Eye (tissue), 1 donor: ENCODE measurements at places on chromosomes 5 and 9.

GRCh38 chr5:100890461-100891008 lies 12.5 kb downstream of the ST8SIA4 start:
- no peak for DNase-seq

DNA sequence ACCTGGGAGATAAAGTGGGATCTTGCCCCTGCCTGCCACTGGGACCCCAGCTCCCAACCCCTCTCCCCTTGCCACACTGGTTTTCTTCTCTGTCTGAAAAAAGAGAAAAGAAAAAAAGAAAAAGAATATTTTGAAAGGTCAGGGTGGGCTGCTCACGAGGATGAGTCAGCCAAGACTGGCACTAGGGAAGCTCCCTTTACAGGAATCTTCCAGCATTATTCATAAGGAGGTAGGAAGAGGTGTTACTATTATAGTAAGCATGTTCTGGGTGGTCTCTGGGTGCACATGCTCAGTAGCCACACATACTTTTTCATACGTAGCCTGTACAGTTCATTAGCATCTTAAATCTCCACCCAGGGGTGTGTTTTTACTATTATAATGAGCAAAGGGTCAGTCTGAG lies 46.8 kb upstream of the HAND1 start:
- no peak for DNase-seq

GRCh38 chr5:143898381-143898780 lies 86.4 kb downstream of the HMHB1 start:
- DNase-seq, result no peak

- peak; percentile 93 for DNase-seq
Observed at GRCh38 chr9:127742435-127743088, 7.5 kb upstream of the TOR2A start.

DNA sequence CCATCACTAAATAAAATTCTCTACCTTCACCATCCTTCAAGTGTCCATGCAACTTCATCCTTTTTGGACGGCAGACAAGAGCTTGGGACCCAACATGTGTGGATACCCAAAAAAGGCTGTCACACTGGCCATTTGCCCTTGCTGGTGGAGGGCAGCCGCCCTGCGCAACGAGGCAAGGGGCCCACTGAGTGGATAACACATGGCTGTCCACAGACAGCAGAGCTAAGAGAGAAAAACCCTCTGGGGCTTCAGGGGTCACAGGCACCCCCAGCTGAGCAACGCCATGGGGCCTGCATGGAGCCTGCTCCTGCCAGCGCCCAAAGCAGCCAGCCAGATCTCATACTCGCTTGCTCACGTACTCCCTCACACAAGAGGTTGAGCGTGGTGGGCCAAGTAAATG lies 205.9 kb upstream of the NREP start:
- DNase-seq, result no peak

DNA sequence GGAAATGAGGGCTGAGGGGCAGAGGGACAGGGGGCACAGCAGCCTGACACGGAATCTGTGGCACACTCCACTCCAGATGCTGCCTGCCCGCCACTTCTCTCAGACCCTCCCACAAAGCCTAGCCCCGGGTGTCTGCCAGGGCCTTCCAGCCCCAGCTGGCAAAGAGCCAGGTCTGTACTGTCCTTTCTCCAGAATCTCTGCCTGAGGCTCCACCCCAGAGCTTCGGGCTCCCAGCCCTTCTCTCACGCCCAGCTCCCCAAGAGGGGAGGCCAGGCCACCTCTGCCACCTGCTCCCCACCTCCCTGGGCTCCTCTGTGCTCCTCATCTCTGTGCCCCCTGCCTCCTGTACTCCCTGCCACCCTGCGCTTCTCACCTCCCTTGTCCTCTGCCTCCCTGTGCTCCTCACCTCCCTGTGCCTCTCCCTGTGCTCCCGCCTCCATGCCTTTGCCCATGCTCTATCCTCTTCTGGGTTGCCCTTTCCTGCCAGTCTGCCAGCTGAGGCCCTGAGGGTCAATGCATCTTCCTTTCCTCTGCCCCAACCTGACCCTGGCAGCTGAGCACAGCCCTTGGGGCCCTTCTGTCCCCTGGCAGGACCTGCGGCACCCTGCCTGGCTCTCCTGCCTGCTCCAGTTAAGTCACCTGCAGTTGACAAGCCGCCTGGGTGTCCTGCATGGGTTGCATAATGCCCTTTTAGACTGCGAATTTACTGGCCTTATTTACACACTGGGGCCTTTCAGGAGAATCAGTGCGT lies 36.4 kb downstream of the RASGEF1C start:
- peak; percentile 58 for DNase-seq

GRCh38 chr5:135993880-135994636 lies 34.7 kb upstream of the TGFBI start:
- DNase-seq, result peak; percentile 67
